ENCODE measurements at places on chromosomes 12 and 14.
A peak's percentile ranks its signal among the peaks of the same experiment; 100 is the strongest.

DNA sequence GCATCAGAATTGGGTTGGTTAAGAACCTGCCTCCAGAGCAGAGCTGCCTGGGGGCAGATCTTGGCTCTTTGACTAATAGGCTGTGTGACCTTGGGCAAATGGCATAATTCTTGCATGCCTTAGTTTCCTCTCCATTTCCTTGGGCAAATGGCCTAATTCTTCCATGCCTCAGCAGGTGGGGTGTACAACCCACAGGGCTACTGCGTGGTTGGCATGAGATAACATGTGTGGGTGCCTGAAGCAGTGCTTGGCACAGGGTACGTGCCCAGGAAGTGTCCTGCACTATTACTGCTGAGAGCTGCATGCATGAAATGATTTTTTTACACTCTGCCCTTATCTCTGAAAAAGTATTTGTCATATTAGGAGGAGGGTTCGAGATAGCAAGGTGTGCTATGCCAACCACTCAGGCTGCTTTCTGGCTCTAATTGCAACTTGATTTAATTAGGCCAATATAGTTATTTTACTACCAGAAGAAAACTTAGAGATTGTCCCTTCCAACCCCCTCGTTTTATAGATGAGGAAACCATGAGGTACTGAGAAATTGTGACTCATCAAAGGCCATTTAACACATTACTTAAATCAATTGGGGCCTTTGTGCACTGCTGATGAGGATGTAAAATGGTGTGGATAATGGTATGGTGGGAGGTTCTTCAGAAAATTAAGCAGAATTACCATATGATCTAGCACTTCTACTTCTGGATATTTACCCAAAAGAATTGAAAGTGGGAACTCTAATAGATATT is 161.6 kb upstream of the HIF1A start:
- DNase-seq = no peak

DNA sequence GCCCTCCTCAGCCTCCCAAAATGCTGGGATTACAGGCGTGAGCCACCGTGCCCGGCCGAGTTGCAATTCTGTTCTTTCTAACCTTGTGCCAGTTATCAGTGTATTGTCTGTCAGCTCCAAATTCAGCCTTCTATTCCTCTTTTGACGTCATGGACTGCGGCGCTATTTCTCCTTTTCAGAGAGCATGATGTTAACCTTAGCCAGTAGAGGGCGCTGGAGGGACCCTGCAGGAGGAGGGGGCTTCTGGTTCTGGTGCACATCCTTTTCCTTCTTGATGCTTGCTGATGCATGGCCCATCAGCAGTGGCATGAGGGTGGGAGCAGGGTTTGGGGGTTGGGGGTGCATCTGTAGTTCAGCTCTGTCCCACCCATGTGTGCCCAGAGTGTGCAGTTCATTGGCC is 179.3 kb upstream of the RMST start:
- no peak for DNase-seq

DNA sequence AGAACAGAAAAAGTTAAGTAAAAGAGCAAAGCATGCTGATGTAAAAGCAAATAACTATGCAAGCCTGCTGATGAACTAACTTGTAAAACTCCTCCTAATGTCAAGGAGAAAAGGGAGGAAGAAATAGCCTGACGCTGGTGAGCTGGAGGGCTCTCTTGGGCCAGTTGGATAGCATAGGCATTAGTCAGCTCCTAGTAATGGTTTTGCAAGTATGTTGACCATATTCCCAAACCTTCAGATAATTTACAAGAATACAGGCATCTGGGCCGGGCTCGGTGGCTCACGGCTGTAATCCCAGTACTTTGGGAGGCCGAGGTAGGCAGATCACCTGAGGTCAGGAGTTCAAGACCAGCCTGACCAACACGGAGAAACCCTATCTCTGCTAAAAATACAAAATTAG is 871.4 kb downstream of the C12orf50 start:
- no peak for DNase-seq

DNA sequence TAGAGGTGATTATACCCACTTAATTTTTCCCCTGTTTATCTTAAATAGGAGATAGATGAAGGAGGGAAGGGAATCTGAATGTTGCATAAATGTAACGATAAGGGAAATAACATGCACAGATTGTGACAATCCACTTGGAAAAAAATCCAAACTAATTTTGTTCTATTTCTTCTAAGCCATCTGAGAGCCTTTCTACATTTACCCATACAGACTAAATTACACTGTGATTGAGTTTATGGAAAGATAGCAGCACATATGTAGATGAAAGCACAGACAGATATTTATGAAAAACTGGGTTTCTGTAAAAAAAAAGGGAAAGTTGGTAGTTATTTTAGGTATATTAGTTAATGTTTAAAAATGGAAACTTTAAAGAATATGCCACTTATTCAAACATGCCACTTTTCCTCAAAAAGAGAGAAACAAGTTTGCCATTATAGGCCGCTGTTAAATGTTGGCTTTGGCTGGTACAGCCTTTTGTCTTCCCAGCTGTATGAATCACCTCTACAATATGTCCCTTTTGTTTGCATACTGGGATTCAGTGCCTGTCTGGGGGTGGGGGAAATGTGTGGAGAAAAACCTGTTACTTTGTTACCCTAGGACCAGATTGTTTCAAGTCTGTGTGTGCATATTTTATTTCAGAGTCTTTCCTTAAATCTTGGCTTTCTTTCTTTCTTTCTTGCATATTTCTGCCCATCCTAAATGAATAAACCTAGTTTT is 470.2 kb upstream of the LMO3 start:
- DNase-seq = peak; percentile 5

GRCh38 chr14:35400648-35401421 is 3.7 kb downstream of the NFKBIA start:
- DNase-seq = no peak

GRCh38 chr12:112160611-112161010 is 35.3 kb downstream of the TRAFD1 start:
- no peak for DNase-seq

DNA sequence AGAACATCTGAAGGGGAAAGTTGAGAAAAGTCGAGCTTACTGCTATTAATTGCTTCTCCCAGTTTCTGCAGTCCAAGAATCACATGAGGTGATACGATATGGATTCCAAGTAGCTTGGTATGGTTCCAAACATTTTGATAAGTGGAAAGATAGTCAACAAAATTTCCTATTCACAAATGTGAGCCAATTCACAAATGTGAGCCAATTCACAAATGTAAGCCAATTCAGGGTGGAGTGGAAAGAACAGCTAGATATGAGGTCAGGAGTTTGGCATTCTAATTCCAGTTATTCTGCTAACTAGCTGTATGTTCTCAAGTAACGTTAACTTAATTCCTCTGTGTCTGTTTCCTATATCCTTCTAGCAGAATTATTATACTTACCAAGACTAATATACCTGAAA is 37.6 kb upstream of the DHRS4 start:
- DNase-seq = no peak

- no peak for DNase-seq
These were observed 9.4 kb downstream of the TMEM63C start for GRCh38 chr14:77190977-77191376.

DNA sequence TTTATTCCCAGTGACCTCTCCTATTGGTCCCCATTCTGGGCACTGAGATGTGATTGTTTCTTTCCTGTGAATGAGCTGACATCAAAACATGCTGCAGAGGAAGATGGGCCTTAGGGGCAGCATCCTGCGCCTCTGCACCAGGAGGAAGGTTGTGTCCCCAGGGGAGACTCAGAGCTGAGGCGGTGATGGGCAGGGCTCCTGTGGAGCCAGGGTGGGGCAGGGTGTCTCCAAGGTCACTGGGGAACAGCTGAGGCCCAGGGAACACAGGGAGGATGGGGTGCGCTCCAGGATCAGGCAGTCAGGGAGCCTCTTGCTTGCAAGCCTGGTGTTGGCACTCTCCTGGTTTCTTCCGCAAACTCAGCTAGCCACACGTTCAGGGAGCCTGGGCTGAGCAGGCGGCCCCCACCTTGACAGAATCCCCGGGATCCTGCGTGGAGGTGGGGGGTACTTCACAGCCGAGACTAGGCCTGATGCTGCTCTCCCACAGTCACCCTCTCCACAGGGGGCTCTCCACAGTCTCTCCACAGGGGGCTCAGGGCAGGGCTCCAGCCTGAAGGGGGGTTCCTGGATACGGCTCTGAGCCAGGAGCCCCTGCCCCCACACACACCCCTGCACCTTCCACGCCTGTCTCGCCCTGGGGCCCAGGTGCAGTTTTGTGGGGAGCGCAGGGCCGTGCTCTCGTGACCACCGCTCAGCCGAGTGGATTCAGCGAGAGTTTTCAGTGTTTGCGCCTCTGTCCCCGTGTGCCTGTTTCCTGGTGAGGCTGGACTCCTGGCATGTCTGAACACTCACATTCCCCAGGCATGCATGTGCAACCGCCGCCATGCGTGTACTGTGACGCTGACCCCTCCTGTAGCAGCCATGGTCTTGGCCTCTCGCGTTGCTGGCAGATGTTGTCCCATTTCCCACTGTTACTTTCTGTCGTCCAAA is 264.7 kb downstream of the SEC23A start:
- no peak for DNase-seq

GRCh38 chr14:37246427-37246829 is 48.7 kb downstream of the MIPOL1 start:
- DNase-seq = peak; percentile 9

GRCh38 chr14:38959021-38959420 is 144.0 kb downstream of the SEC23A start:
- DNase-seq = no peak

DNA sequence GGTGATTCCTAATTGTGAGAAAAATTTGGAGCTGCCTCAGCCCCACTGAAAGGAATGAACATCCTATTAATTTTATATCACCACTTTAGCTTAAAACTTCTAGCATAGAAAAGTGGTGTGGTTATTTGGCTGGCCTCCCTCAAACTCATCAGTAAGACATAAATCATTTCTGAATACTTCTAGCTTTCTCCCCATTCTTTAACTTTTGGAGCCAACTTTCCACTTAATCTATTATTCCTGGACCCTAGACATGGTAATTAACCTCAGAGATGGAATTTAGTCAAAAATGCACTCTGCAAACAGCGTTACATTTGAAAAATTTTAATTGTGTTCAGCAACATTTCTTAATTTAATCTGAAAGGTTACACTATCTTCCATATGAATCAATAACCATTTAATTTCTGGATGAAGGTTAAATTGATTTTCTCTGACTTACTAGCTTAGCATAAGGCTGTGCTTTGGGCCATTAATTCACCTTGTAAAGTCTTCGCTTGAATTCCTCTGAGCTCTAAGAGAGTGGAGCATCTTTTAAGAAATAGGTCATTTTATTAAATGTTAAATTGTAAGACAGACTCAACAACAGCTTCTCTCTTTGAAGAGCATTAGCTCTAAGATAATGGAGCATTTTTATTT is 753.6 kb upstream of the STXBP6 start:
- DNase-seq = no peak

DNA sequence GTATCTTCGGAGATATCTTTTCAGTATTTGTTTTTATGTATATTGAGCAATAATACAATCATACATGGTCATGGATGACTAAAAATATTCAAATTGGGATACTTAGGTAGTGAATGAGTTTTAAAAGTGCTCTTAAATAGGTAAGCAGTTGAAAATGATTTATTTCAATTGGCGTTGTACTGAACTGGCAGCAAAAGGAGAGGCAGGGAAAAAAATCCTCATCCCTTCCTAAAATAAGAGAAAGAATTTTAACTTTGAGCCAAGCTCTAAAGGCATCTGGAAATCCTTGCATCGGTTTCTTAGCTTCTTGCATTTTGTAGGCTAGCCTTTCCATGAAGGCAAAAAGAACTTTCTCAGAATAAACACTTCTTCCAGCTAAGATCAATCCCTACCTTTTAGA is 125.2 kb downstream of the MGST1 start:
- no peak for DNase-seq

- DNase-seq = no peak
These were observed 52.8 kb upstream of the SLC2A13 start for GRCh38 chr12:40158592-40159111.

DNA sequence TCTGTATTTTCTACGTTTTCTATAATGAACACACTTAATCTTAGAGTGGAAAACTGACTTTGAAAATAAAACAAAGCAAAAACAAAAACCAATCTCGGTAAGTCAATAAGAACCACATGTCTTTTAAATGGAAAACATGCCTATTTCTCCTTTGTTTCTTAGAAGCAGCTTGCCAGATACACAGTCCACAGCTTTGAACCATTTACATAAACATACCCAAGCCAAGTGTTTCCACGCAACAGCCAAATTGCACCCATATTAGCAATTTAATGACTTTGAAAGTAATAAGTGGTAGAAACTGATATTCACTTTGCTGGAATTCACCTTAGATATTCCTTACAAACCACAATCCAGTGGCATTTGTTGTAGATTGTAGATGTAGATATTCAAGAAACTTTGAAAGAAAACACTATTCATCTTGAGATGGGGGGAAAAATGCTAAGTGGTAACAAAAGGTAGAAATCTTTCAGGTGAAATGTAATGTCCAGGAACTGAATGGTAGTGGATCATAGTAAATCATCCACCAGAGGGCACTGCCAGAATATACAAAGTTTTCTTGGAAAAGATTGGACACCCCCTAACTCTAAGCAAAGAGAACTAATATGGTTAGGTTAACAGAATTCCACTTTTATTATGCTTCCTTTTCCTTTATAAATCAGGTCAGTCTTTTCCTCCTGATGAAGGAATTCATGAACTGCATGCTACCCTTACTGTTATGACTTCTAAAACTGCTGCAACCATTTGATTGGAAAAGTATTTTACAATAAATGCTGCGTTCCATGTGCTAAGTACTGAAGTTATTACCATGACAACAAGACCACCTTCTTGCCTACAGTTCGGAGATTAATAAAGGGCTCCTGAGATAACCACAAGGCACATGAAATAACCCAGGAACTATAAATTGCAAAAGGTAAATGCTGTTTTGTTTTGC is 69.8 kb downstream of the RERG start:
- DNase-seq = no peak

DNA sequence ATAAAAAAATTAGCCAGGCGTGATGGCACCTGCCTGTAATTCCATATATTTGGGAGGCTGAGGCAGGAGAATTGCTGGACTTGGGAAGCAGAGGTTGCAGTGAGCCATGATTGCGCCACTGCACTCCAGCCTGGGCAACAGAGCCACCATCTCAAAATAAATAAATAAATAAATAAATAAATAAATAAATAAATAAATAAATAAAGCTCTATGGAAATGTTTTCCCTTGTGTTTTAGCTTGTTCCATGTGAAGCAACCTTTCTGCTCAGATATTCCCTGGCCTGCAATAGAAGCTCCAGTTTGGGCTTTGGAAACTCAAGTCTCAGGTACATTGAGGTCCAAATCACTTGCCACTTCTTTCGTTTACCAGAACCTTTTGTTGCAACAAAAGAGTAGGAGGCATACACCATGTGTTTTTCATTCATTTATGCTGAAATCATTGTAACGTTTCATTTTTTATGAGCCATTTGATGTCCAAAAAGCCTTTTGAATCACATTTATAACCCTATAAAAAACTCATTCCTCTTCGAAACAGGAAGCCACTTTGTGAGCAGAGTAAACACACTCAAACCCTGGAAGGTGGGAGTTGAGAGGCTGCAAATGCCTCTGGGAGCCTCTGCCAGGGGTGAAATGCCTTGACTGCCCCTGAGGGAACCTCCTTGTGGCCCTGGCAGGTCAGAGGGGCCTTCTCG is 376.6 kb upstream of the TBX3 start:
- DNase-seq = no peak

- DNase-seq = no peak
These were observed 209.2 kb upstream of the HMGA2 start for GRCh38 chr12:65615118-65615517.

Data from HuH-7.5 (cell line).